ENCODE measurements at places on chromosomes 12 and 14.

DNA sequence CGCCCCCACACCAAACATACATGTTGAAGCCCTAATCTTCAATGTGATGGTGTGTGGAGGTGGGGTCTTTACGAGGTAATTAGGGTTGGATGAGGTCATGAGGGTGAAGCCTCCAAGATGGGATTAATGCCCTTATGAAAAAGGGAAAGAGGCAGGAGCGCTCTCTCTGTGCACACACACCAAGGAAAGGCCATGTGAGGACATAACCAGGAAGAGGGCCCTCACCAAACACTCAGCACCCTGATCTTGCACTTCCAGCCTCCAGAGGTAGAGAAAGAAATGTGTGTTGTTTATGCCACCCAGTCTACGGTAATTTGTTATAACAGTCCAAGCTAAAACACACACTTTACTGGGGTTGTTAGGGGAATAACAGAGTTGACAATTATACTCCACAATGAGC, 14.6 kb upstream of the PITPNM2 start:
- no peak for DNase-seq

GRCh38 chr14:75497191-75497590, 25.1 kb upstream of the BATF start:
- DNase-seq = no peak

GRCh38 chr14:21068521-21069387, 1.4 kb upstream of the ARHGEF40 start:
- peak; percentile 78 for DNase-seq

DNA sequence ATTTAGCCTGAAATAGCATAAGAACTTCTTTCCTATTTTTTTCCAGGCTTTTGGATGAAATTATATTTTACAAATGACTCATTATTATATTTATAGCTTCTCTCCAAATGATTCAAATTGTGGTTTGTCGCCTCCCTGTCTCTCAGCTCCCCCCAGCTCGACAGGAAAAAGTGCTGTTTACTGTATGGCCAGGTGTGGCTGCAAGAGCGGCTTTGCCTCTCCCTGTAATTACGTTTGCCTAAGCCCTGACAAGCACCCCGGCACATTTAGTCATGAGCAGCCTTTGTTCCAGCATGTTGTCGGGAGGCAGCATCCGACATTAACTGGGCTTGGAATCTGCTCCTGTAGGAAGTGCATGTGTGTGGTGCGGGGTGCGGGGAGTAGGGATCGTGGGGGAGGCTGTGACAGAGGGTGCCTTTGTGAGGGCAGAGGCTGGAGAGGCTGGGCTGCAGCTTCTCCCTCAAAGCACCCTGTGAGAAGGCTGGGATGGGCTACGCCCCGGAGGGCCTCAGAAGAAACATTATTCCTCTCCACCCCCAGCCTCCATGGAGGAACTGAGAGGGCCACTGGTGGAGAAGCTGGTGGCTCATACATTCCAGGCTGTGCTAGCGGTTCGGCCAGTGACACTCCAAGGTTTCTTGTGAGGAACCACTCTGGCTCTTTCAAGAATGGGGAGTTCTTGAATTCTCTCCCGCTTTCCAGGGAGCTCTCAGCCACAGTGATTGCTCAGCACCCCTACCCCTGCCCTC, 42.1 kb upstream of the CTDSP2 start:
- DNase-seq = peak; percentile 68

GRCh38 chr12:96300064-96300463, 100.2 kb downstream of the CDK17 start:
- no peak for DNase-seq

All from astrocyte of the hippocampus (primary cell).